EH (cell line): ENCODE measurements at places on chromosomes 4 and X.
A peak's percentile ranks its signal among the peaks of the same experiment; 100 is the strongest.

- DNase-seq = no peak
These were observed 3.3 kb upstream of the IL21 start for GRCh38 chr4:122624205-122624604.

DNA sequence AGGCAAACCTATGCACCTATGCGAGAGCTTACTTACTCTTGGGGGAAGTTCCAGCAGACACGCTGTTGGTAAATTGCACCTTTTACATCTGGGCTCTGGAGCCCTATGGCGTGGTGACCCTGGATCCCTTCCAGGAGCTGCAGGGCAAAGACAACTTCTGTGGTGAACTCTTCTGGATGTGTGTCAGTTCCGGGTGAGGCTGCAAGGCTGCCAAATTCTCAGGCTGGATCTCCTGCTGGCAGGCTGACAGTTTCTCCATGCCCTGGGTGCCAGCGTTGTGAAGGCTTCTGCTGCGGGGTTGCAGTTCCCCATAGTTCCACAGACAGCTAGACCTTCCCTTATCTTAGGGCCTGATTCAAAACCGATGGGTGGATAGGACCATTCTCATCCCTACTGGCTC lies 37.9 kb downstream of the RAP2C start:
- DNase-seq = no peak

GRCh38 chrX:96707804-96708203 lies 23.2 kb downstream of the DIAPH2 start:
- peak; percentile 21 for DNase-seq

GRCh38 chr4:2797545-2798305 lies 4.8 kb downstream of the SH3BP2 start:
- DNase-seq = no peak

DNA sequence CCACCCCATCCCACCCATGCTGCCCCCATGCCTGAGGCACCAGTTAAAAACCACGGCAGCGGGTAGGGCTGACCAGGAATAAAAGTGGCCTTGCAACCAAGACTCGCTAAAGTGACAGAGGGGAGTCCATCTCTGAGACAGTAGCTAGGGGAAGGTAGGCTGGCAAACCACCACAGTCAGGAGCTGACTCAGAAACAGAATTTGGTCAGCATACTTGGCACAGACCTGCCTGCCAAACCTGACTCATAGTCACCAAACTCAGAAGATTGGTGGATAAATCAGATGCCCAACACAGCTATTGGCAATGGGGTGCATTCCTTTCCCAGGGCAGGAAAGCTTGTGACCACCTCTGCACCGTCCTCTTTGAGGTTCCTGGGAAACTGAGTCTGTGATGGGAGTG lies 193.8 kb downstream of the BCOR start:
- DNase-seq = peak; percentile 64

- peak; percentile 58 for DNase-seq
These were observed 18.9 kb downstream of the TMPRSS11E start for GRCh38 chr4:68466185-68466584.

- no peak for DNase-seq
These were observed 198.6 kb downstream of the MAGEB5 start for GRCh38 chrX:26414534-26414933.

DNA sequence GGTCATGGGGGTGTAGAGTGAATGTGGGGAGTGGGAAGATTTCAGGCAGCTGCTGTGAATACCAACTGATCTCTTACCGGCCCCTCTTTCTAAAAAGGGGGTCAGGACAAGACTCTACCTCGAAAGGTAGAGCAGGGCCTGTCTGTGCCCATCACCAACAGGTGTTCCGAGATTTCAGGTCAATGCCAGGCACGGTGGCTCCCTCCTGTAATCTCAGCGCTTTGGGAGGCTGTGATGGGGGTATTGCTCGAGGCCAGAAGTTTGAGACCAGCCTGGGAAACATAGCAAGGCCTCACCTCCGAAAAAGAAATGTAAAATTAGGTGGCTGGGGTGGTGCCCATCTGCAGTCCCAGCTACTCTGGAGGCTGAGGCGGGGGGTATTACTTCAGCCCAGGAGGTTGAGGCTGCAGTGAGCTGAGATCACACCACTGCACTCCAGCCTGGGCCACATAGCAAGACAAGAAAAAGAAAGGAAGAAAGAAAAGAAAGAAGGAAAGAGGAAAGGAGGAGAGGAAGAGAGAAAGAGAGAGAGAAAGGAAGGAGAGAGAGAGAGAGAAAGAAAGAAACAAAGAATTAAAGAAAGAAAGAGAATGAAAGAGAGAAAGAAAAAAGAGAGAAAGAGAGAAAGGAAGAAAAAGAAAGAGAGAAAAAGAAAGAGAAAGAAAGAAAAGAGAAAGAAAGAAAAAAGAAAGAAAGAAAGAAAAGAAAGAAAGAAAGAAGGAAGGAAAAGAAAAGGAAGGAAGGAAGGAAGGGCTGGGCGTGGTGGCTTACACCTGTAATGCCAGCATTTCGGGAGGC lies 50.1 kb downstream of the CRLF2 start:
- no peak for DNase-seq

DNA sequence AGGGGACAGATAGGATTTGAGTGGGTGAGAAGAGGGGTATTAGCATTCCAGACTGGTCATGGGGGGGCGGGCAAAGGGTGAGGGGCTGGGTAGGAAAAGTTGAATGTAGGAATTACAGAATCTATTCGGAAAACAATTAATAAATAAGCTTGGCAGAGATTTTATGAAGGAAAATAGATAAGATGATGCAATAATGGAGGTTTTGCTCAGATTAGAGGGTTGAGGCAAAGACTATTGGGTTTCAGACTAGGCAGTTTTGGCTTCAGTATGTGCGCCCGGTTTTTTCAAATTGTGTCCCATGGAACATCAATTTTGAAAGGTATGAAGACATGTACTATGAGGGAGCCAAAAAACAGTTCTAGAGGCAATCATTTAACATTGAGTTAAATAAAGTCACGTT lies 410.6 kb downstream of the SPRY1 start:
- no peak for DNase-seq

DNA sequence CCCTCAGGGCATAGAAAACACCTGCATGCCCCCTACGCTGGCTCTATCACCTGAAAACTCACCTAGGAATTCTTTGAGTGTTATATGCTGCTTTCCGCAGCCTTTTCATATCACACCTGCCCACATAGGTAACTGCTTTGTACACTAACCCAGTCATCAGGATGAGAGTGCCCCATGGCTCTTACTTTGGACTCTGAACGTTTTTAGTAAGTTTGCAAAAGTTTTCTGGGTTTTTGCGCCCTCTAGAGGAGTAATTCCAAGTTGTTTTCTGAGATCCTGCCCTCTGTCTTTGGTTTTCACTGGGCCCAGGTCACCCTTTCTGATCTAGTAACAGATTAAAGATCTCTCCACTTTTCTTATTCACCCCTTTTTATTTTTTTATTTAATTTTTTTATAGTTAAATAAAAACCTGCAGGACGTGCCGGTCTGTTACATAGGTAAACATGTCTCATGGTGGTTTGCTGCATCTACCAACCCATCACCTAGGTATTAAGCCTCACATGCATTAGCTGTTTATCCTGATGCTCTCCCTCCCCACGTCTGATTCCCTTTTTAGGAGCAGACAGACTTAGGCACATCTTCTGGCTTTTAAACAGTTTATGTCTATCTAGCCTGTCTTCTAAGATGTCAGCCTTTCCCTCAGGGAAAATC lies 139.2 kb downstream of the NWD2 start:
- peak; percentile 3 for DNase-seq

- no peak for DNase-seq
These were observed 85.0 kb upstream of the ADRA2C start for GRCh38 chr4:3681191-3681590.

GRCh38 chr4:165699055-165699454 lies 174.0 kb upstream of the TLL1 start:
- no peak for DNase-seq

- DNase-seq = peak; percentile 61
These were observed 895.5 kb upstream of the EPHA5 start for GRCh38 chr4:66565801-66566200.

- no peak for DNase-seq
These were observed 5.2 kb downstream of the APLN start for GRCh38 chrX:129649268-129650182.

DNA sequence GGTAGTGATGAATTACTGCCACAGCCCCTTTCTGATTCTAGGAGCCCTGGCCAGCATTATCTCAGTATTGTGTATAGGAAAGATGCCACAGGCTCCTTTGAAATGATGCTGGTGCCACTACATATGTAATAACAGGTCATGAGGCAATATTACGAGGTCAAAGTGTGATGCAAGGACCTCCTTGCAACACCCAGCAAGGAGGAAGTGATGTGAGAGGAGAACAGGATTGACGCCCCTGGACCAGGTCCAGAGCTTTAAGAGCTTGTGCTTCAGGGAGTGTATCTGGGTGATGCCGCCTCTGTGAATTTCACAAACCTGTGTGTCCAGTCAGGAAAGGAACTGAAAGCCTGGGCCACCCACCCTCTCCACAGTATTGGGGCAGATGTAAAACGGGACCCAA lies 261.8 kb downstream of the MID1IP1 start:
- DNase-seq = no peak

DNA sequence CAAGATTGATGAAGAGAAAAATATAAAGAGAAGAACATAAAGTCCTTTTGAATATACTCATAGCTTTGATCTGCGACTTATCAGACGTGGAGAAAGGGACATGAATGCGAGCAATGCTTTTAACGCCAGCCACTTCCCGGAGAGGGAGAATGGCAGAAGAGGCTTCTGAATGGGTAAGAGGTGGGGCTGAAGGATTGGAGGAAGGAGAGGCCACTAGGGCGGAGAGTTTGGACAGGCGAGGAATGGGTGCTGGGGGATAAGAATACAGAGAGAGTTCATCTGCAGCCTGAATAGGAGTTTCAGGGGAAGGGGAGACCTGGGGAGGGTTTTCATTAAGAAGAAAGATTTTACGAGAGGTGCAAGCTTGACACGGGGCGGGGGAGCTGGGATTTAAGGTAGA lies 2534.9 kb downstream of the PCDH7 start:
- DNase-seq = no peak

- DNase-seq = no peak
These were observed 70.6 kb upstream of the PROM1 start for GRCh38 chr4:16154451-16154850.

- no peak for DNase-seq
These were observed 54.4 kb upstream of the ESX1 start for GRCh38 chrX:104309169-104309568.

- DNase-seq = no peak
These were observed 61.6 kb downstream of the SEC24D start for GRCh38 chr4:118774321-118774720.
